Globus pallidus (tissue), 1 donor: ENCODE measurements at places on chromosomes 2 and 18.

DNA sequence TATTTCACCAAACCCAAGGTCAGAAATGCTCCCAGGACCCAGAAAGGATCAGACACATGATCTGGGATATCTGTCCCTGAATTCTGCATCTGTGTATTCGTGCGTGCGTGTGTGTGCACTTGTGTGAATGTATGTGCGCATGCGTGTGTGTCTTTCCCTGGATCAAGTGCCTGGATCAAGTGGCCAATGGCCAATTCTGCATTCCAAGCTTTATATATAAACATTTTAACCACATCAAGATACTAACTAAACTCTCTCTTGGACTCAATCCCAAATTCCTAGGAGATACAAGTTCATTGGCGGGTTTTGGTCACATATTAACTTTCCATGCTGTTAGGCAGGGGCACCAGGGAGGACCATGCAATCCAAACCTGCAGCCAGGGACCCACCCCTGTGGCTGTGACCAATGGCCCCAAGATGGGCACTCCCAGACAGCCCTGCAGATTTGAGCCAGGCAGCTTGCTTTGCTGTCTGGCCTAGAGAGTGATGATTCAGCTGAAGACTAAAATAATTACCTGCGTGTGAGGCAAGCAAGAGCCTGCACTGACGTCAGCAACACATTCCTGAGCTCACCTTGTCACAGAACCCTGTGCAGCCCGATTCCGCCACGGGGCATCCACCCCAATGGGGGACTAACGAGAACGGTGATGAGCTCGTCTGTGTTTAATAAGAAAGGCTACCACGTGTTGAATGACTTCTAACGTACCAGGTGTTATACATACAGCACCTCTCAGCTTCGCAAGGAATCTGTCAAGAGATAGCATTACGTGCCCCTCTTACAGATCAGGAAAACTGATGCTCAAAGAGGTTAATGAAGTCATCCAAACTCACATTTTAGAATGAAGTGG is 45.3 kb upstream of the ROCK2 start:
- no peak for DNase-seq

- DNase-seq, result no peak
These were observed 244.1 kb downstream of the ACKR3 start for GRCh38 chr2:236813766-236814165.

DNA sequence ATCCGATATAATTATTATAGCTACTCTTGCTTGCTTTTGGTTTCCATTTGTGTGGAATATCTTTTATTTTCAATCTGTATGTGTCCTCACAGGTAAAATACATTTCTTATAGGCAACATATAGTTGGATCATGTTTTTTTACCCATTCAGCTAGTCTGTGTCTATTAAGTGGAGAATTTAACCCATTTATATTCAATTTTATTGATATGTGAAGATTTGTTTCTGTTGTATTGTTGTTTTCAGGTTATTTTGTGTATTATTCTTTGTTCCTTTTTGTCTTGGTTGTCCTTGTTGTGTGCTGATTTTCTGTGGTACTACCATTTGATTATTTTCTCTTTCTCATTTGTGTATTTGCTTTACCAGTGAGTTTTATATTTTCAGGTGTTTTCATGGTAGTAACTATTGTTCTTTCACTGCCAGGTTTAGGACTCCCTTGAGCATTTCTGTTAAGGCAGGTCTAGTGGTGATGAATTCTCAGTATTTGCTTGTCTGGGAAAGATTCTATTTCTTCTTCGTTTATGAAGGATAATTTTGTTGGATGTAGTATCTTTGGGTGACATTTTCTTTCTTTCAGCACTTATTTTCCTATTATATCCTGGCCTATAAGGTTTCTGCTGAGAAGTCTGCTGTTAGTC is 95.4 kb downstream of the ANKRD12 start:
- DNase-seq, result no peak

DNA sequence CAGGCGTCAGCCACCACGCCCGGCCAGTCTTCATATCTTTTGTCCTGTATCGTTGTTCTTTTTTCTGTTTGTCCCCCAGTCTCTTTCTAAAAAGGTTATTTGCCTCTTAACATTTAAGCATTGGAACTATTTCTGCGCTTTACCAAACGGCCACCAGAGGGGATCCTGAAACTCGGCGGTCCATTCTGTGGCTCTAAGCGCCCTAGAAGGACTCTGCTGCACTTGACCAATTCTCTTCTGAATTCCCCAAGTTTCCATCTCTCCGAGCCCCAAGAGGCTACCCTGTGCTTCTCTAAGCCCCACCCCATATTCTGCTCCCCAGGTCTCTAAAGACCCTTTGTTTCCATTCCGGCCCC is 33.1 kb upstream of the REG3G start:
- DNase-seq, result no peak
